ENCODE measurements at places on chromosomes 7 and 10.
A peak's percentile ranks its signal among the peaks of the same experiment; 100 is the strongest.

- DNase-seq = no peak
These were observed 144.3 kb upstream of the ZMIZ1 start for GRCh38 chr10:78924319-78925003.

- DNase-seq = no peak
These were observed 58.6 kb downstream of the LAMB4 start for GRCh38 chr7:108071551-108071950.

- no peak for DNase-seq
These were observed 527.0 kb downstream of the NEBL start for GRCh38 chr10:20369863-20370736.

DNA sequence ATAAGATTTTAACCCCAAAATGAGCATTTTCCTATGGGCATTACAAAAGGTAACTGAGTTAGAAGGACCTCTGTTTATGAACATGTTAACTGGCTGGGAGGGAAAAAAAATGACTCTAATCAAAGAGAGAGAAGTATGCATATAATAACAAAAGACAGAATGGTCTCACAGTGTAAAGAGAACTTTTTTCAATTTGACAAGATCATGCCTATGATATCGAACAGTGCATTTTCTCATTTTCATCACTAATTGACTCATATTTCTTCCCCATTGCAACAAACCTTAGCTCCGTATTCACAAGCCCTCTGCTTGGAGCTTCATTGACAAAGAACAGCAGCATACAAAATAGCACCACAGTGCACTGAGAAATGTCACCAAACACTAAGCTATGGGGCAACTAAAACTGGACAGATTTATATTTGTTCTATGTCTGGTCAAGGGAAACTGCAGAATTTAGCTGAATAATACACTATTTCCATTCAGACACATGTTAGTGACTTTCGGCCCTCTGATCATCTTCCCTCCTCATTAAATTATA is 45.6 kb downstream of the SMURF1 start:
- no peak for DNase-seq

DNA sequence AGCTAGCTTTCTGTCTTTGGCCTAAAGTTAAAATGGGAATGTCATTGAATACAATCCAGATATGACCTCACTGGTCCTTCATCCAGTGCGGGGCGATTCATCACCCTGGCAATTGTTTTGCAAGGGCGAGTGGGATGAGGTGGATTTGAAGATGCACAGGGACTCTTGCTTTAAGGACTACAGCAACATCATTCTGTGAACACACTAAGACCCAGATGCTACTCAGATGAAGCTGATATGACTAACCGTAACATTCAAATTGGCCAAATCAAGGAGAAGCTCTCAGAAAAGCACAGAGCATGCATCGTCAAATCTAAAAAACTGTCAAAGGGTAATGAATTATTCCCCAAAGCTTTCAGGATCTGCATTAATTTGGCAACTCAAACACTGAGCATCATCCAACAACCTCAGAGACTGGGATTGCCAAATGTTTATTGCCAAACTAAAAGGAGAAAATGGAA is 12.8 kb downstream of the CPA1 start:
- peak; percentile 19 for DNase-seq

DNA sequence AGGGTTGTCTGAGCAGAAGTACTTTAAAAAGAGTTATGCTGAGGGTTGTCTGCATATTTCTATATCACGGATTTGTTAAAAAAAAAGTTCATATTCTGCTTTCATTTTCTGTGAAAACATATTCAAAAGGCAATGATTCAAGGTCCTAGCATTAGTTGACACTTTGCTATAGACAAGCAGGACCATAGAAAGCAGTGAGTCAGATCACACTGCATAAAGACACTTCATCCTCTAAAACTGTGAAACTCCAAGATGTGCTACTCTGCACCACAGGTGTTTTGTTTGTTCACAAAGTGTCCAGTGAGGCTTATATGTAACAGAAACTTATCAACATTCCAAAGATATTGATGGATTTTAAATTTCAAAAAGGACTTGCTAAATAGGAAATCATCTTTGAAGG is 47.0 kb downstream of the SPAM1 start:
- DNase-seq = no peak

DNA sequence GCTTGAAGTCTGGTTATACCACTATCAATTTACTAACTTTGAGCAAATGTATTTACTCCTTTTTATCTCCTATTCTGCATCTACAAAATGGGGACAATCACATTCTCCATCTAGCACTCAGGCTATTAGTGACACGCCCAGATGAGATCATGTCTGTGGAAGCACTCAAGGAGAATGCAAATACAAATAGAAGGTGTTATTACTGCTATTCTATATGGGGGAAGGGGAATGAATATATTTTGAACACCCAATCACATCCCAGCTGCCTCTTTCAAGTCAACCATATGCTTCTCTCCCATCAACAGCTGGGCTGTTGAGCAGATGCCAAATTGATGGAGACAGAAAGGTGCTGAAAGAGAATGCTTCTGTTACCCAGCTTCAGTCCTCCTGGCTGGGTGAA is 23.5 kb downstream of the SGMS1 start:
- DNase-seq = no peak

DNA sequence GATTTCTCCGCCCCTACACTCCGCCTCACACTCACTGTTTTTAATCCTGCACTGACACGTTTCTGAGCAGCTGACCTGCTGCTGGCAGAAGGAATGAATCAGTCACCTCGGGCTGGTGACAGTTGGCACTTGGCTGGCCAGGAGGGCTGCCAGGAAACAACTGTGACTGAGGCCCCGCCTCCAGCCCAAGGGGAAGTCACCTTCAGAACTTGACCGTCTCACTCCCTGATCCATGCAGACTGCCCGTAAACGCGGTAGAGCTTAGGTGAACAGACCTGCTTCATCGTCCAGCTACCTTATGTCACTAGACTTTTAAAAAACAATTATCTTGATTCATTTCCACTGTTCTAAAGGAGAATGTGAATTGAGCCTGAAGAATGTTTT is 107.5 kb downstream of the DOCK1 start:
- peak; percentile 41 for DNase-seq

GRCh38 chr10:34008656-34009055 is 674.2 kb upstream of the NRP1 start:
- no peak for DNase-seq

DNA sequence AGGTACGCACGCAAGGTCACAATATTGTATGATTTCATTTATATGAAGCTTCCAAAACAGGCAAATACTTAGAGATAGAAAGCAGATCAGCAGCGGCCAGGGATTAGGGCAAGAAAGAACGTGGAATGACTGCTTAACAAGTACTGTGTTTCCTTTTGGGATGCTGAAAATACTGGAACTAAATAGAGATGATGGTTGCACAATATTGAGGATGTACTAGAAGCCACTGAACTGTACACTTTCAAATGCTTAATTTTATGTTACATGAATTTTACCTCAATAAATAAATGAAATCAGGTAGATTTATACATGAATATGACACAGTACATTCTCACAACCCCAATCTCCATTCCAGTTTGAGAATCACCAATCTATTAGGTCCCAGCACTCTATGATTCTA is 15.6 kb downstream of the SEM1 start:
- DNase-seq = no peak

DNA sequence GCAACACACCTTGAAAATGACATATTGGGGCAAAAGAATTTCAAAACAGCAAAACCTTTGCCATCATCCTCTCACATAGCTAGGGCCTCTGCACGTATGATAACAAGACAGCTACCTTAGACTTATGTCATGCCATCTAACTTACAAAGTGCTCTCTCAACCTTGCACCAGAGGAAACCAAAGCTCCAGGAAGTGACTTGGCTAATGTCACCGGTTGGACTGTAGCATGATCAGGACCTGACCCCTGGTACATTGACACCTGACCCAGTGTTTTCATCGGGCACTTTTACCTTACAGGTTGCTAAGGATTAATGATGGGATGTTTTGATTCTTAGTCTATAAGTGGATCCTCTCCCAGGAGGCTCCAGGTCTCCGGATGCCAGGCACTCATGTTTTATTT is 529.8 kb upstream of the GALNT17 start:
- DNase-seq = no peak

DNA sequence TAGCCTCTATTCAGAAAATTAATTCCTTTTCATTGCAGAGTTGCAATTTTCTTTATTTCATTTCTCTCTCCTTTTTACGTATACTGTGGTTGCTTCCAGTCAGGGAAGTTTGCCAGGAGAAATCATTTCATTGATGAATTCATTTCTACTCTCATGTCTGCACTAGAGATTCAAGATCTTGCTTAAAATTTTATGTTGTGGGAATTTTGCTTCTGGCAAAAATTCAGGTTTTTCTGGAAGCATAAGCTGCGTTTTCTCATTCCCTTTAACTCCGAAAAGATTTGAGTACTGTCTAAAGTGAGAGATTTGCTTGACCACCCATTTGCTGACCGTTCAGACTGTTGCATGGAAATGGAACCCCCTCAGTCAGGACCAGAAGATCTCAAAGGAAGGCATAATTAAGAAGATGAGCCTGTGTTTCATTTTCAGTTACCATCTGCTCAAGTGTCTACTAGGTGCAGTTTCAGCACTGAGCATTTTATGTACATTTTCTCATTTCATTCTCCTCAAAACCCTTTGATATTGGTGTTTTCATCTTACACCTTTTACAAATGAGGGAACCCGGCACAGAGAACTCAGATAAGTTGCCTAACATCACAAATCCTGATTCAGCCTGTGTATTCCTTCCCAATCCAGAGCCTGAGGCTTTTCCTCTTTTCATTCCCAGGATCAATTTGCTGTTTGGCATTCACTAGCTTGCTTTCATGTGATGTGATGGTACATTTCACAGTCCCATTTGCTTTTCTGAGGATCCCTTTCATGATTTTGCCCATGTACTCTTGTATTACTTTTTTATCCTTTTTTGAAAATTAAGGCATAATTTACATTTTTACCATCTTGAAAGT is 3.9 kb downstream of the PTPRZ1 start:
- no peak for DNase-seq
